ENCODE measurements at places on chromosomes 1 and 21.
A peak's percentile ranks its signal among the peaks of the same experiment; 100 is the strongest.

GRCh38 chr1:7356079-7356478 lies 415.0 kb upstream of the VAMP3 start:
- DNase-seq: no peak

DNA sequence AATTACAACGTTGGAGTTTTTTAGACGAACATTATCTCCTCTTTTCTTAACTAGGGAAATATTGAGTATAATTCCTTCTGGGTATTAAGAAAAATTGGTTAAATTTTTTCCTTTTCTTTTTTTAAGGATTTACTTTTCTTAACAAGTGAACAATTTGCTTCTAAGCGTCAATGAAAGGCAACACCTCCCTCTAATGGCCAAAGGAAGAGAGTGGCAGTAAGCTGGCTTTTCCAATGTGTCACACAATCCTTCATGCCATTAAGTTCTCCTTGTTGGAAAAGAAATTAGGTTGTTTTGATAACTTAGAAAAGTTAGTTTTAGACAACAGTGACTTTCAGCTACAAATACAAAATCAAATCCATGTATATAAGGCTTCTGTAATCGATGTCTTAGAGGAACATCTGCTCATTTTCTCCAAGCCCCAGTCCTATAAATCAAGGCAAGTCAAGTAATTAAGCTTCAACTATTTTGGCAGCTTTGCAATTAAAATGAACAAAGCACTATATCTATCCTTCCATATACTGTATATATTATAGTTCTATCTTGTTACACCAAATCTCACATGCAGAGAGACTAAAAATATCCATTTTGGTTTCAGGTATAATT lies 62.8 kb downstream of the EDEM3 start:
- DNase-seq: peak; percentile 18

DNA sequence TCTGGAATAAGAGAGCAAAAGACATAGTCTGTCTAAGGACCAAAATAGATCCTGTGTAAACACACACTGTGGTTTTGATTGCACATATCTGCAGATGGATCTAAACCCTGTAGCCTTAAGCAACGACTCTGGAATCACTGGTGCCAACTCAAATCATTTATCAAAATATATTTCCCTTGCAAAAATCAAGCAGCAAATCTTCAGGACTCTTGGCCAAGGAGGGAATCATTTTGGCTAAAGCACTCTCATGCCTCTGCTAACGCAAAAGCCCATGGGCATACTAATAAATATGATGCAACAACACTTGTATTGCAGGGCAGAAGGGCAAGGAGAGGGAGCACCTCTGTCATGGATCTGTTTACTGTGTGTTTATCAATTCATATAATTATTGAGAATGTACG lies 155.4 kb upstream of the DUSP10 start:
- no peak for DNase-seq

- no peak for DNase-seq
These were observed 172.3 kb downstream of the ADGRL4 start for GRCh38 chr1:78834201-78834741.

GRCh38 chr1:161226320-161226711 lies 456 bp downstream of the TOMM40L start:
- DNase-seq: no peak

DNA sequence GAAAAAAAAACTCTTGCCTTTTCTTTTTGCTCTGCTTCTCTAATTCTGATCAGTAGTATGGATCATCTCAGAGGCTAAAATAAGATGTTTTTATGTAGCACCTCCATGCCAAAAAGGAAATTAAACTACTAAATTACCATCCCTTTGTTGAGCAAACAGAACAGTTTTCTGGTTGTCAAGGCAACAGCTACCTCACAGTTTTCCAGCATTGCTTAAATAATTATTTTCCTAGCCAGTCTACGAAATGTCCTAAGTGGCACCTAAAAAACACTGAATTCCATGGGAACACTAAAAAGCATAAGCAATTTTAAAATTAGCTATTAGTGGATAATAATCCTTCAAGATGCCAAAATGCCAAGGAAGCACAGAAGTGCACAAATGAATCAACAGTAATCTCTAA lies 61.7 kb downstream of the ARID4B start:
- no peak for DNase-seq

GRCh38 chr1:14724246-14724645 lies 125.8 kb downstream of the KAZN start:
- no peak for DNase-seq

GRCh38 chr1:20530306-20530705 lies 22.1 kb upstream of the FAM43B start:
- DNase-seq: no peak

DNA sequence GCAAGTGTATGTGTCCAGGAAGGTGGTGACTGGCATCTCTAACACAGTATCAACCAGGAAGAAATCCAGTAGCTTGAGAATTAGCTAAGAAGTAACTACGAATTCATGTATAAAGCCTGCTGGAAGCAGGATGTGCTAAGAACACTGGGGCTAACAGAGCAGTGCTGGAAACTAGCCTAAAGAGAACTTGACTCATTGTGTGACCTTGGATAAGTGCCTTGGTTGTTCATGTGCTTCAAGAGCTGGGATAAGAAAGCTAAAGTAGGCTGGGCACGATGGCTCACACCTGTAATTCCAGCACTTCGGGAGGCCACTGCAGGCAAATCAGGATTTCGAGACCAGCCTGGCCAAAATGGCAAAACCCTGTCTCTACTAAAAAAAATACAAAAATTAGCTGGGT lies 186.9 kb downstream of the RRAGC start:
- DNase-seq: no peak

GRCh38 chr1:8560035-8560434 lies 242.1 kb downstream of the SLC45A1 start:
- DNase-seq: no peak

DNA sequence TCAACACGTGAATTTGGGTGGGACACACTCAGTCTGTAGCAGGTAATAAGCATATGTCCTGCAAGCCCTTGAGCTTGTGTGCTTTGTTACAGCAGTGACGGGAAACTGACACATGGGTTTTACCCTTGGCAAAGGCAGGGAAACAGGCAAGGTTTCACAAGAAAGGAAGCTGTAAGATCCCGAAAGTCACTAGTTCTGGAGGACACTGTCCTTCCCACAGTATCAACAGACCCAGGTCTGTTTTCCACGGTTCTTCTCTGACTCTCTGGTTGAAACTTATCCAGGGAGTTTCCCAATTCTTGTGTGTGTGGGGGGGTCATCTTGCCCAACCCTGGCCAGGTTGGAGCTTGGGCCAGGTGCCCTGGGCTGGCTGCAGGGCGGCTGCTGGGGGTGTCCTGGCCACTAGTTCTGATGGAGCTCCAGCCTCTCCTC lies 29.3 kb upstream of the ZBTB21 start:
- no peak for DNase-seq

GRCh38 chr21:33069994-33070743 lies at the start of gene OLIG1:
Gene OLIG1, plus strand, starts transcription at chr21:33070141. Its CDS starts 106 bp downstream, at chr21:33070247.
- no peak for DNase-seq

- DNase-seq: no peak
These were observed 482.5 kb downstream of the AGBL4 start for GRCh38 chr1:49541096-49541752.

- no peak for DNase-seq
These were observed 5.8 kb downstream of the ATP1B1 start for GRCh38 chr1:169112241-169112640.

GRCh38 chr1:43492826-43493225 lies 37.9 kb upstream of the PTPRF start:
- DNase-seq: no peak

DNA sequence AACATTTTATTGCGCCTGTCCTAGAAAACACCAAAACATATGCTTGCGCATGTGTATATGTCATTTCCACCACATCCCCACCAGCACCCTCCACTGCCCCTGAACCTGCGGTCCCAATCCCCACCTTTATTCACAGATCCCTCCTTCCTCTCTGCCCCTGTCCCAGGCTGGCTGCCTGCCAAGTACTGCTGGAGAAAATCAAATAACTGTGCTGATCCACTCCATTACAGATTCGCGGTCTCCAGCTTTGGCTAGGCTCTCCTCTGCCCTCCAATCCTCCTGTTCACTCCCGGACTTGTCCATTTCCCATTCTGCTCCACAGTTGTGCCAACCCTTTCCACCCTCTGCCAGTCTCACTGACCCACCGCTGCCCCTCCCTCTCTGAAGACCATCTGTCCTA lies 59.3 kb upstream of the GJB5 start:
- DNase-seq: no peak

- DNase-seq: no peak
These were observed 86.2 kb downstream of the AKT3 start for GRCh38 chr1:243763806-243764205.

DNA sequence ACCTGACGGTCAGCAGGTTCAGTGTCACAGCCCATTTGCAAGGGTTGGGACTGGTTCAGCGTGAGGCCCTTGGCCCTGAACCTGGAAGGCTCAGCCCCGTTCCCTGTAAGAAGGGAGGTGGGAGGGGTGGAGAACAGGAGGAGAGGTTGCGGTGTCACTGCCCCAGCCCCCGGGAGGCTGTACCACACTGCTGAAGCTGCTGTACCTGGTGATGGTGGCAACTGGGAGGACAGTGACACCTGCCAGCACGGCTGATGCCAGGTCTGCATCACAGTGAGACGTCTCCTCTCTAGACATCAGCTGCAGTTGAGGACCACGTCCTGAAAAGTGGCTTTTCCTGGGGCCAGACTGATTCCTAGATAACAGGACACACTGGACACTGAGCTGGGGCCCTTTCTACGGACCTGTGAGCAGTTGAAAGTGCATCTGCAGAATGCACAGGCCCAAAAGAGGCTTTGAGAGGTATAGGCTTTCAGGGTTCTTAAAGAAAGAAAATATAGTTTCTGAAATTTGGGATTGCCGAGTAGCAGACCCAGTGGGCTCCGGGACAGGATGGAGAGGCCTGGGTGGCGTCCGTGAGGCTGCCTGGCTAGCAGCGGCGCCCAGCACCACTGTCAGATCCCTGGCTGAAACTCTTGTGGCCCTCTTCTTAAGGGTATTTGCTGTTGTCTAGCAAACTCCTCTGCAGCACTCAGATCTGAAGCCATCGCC lies 47.7 kb downstream of the COQ8A start:
- no peak for DNase-seq

DNA sequence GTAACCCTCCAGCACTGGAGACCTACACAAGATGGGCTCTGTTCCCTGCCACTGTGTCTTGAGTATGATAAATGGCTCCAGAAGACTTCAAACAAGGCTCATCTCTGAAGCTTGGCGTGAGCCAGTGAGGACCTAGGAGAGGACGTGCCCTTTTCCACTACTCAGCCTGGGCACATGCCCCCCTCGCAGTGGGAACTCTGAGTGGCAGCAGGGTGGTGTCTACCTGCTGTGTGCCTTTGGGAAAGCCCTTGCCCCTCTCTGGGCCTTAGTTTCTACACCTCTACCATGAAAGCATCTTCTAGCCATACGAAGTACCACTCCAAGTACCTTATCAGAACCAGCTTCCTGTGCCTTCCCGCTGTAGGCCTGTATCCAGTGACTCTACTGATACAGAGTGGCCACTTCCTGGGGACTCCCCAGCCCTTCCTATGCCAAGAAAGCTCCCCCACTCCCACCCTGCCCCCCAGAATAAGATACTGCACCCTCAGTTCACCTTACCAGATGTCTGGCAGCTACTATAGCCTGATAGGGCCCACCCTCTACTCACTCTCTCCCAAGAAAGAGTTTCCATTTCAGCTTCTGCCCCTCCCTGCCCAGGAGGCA lies 3.1 kb upstream of the MOB3C start:
- no peak for DNase-seq

DNA sequence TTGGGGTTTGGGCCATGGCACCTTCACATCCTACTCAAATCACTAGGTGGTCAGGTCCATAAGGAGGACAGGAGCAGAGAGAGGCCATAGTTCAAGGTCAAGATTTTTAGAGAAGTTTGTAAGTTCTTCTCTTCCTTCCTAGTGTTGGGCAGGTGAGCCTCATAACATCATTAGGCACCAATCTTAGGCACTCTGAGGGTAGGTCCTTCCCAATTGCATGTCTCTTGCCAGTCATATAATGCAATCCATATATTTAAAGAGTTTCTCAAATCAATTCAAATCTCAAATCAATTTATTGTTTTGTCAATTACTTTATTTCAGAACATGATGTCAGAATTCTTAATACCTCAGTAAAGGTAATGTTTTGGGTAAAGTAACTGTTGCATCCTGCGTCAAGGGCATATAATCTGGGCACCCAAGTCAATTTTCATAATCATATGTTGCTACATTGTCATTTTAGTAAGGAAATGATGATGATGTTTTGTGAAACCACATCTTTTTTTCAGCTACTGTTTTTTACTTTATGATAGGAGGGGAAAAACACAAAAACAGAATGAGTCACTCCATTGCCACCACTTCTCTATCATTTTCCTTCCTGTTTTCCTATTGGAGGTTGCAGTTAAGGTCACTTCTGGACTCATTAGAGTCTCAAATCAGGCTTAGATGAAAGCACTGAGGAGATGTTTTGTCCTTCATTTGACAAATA lies 122.7 kb downstream of the UCHL5 start:
- DNase-seq: no peak

- no peak for DNase-seq
These were observed 1806.0 kb downstream of the MRPL39 start for GRCh38 chr21:23801292-23801691.

GRCh38 chr1:161702250-161702649 lies 4.8 kb upstream of the FCRLA start:
- DNase-seq: no peak

- DNase-seq: no peak
These were observed 1348.0 kb downstream of the MRPL39 start for GRCh38 chr21:24259241-24259640.

- no peak for DNase-seq
These were observed 513.5 kb downstream of the LMO4 start for GRCh38 chr1:87842156-87842555.

DNA sequence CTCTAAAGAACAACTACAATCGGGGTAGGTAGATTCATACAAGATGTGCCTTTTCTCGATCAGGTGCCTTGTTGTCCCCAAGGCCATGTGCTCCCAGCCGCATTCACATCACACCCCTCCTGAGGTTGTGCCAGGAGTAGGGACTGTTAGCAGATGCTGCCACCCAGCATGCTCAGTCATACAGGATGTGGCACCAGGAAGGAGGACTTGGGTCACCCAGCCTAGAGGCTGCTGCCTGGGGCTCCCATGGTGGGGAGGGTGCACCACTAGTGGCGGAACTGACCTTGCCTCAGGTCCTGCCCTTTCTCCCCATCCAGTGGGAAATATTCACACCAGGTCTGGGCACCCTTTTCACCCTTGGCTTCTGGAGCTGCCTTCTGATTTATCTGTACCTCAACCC lies 8.3 kb downstream of the TEX35 start:
- DNase-seq: no peak

GRCh38 chr21:37700641-37701202 lies 215.5 kb downstream of the KCNJ6 start:
- DNase-seq: peak; percentile 4

DNA sequence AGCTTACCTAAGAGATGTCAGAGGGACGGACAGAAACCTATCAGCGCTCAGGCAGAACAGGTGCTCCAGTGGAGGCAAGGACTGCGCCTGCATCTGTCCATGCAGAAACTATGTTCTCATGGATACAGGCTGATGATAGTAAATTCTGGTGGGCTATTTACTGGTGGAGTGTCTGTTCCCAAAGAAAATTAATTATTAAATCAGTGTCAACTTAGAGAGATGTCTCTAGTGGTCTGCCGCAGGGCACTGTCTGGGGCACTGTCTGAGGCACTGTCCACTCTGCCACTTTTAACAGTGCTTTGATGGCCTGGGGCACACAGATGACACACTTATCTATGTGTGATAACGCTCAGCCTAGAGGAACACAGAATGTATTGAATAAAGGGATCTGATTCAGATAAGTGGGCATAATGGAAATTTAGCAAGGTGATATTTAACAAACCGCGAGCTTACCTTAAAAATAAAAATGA lies 148.1 kb downstream of the RGS7 start:
- no peak for DNase-seq

- no peak for DNase-seq
These were observed 30.1 kb downstream of the LRRC8D start for GRCh38 chr1:89850844-89851415.

Data from SW 1271 (cell line).